Activated CD4-positive, CD25-positive, alpha-beta regulatory T cell treated with anti-CD3 and anti-CD28 coated beads, Interleukin-2, amount 50 U/mL, for 24 hours (primary cell): ENCODE measurements at places on chromosomes 5 and 9.

DNA sequence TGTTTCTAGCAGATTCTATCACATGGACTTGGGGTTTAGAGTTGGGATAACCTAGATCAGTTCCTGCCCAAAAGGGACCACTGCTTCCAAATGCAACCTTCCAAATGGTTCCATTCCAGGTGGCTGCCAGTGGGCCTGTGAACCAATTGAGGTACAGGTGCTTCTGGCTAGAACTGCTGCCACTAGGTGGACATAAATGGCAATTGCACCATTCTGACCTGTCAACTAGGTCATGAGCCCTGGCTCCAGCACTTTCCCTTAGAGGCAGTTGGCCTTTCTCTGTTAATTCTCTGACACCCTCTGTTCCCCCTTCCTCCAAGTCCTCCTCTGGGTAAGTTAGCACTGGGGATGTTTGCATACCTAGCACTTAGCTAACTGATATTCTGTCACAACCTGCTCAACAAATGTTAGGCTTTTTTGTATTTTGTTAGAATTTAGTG, 16.6 kb upstream of the HEMGN start:
- ATAC-seq = peak; percentile 84

GRCh38 chr9:74362423-74362822, 134.7 kb upstream of the RORB start:
- no peak for ATAC-seq

- no peak for ATAC-seq
Observed at GRCh38 chr5:98929710-98930298, 997 bp upstream of the CHD1 start.

GRCh38 chr9:124527781-124528180, 20.6 kb upstream of the NR5A1 start:
- ATAC-seq = no peak

GRCh38 chr5:142277796-142278195, 47.0 kb downstream of the SPRY4 start:
- no peak for ATAC-seq

DNA sequence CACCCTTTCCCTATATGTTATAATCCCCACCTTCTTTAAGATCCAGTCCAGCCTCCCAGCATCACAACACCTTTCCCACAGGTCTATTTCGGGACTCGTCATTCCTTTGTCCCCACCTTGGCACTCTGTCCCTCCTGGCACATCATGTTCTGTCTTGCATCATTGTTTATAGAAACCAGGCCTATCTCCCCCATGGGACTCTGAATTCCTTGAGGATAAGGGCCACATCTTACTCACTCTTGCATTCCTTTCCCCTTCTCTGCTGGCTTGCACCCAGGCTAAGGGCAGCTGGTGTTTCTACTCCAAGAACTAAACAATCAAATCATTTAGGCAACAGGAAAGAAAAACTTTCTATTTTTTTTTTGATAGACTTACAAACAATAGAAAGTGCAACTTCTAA, 205.7 kb downstream of the AGTPBP1 start:
- no peak for ATAC-seq

GRCh38 chr5:37835380-37835973, 4.4 kb downstream of the GDNF start:
- no peak for ATAC-seq

DNA sequence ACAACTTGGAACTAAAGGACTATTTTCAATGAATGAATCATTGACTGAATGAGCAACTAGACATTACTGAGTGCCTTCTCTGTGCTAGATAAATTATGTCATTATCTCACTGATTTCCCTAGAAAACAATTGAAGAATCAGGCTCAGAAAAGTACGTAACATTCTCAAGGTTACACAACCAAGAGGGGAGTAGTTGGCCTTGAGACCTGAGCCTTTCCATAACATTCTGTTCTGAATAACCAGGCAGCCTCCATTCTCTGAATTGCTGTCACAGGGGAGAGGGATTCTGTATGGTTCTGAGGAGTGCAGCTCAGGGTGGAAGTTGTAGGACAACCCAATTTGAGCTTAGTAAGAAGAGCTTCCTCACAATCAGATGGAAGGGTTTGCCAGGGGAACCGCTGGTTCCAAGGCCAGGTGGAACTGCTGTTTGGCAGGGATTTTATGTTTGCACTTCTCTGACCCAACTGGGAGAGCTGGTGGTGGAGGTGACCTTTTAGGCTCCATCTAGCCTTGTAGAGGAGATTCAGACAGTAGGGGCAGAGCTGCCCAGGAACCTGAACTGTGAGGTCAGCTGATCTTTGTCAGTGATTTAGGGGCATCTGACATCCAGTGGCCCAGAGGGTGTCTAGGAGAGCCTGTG, 16.3 kb downstream of the POLR1E start:
- no peak for ATAC-seq

GRCh38 chr5:66851306-66851705, 255.1 kb downstream of the MAST4 start:
- ATAC-seq = no peak

DNA sequence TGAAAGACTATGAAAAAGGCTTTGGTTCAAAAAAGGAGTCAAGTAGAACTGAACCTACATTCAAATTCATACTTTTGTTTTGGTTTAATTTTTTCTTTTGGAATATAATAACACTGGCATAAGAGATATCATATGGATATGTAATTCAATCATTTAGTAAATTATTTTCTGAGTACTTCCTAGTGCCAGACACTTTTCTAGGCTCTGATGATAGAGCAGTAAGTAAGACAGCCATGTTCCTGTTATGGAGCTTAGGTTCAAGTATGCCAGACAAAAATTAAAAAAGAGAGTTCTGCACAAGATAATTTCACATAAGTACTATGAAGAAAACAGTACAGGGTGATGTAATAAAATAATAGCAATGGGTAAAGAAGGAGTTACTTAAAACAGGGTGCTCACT, 1074.0 kb downstream of the PTPRD start:
- no peak for ATAC-seq

DNA sequence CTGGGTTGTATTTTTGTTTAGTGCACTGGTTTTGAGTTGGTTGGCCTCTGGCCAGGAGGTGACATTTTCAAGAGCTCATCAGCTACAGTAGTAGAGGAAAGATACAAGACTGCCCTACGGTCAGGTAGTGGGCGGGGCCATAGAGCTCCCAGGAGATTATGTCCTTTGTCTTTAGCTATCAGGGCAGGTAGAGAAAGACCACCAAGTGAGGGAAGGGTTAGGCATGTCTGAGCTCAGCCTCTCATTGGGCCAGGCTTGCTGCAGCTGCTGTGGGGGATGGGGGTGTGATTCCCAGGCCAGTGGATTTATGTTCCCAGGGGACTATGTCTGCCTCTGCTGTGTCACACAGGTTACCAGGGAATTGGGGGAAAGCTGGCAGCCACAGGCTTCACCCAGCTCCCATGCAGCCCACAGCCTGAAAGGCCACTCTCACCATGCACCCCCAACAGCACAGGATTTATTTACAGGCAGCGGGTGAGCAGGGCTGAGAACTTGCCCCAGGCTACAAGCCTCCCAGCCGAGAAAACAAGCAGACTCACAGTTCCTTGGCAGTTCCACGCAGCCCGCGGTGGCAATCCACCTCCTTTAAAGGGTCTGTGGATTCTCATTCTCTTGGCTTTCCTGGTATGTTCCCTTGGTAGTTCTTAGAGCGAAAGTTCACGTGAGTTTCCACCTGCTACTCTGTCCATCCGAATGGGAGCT, 37.5 kb upstream of the BOD1 start:
- no peak for ATAC-seq

- ATAC-seq = no peak
Observed at GRCh38 chr5:35129276-35129675, 81.5 kb upstream of the AGXT2 start.

DNA sequence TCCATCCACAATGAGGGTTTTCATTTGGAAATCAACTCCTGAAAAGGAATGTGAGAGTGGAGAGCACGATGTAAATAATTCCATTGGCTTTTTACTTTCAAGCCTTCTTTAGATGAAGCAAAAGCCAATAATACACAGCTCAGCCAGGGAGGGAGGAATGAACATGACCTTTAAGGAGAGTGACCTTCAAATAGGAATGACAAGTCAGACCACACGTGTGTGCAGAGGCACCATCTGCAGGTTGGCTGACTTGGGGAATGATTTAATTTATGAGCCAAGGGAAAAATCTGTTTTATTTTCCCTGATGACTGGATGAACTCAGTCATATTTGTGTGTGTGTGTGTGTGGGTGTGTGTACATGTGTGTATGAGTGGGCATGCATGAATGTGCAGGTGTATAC, 64.5 kb downstream of the RASEF start:
- no peak for ATAC-seq

GRCh38 chr5:10293907-10294662, 13.6 kb downstream of the CMBL start:
- no peak for ATAC-seq

- no peak for ATAC-seq
Observed at GRCh38 chr9:34332076-34332964, 3.0 kb downstream of the NUDT2 start.

DNA sequence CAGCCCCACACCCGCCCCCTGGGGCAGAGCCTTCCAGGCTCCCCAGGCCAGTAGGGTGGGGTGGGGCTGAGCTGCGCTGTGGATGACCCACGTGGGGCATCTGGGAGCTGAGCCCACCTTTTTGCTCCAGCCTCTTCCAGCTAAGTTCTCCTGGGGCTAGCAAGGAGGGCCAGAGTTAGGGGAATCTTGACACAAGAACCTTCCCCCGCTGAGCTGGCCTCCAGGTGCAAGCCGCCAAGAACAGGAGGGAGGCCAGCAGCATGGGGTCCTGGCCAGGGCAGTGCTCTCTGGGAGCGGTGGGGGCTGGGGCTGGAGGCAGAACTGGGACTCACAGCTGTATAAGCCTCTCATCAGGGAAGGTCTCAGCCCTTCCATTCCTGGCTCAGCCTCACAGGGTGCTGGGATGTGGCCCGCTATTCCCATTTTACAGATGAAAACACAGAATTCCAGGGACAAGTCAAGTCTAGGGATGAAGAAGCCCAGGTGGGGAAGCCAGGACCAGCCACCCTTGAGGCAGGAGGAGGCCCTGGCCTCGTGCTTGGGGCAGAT, 21.5 kb downstream of the SARDH start:
- ATAC-seq = no peak

DNA sequence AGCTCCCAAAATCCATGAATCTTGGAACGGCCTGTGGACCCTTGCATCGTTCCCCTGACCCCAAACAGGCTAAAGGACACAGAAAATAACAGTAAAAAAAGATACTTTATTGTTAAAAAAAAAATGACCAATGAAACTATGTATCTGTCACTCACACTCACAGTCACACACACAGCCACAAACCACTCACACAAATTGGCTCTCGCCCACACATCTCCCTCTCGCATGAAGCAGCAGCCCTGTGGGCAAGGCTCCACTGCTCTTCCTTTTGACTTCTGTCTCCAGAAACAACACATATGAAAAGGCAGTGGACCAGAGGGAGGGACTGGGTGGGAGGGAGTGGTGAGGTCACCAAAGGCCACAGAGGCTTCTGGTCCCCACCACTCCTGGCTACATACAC, 56.6 kb downstream of the SLC36A1 start:
- ATAC-seq = no peak

DNA sequence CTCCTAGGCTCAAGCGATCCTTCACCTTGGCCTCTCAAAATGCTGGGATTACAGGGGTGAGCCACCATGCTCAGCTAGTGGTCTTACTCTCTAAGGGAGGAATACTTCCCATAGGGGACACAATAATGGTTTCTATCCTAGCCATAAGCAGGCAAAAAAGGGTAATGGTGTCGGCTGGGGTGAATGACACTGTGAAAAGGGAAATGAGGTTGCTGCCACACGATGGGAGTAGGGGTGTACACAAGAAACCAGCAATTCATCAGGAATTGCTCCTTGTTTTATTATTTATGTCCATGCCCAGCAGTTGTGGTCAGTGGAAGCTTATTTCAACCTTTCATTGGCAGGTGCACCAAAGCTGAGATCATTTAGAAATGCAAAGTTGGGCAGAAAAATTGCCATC, 70.3 kb upstream of the ZFR start:
- ATAC-seq = no peak

DNA sequence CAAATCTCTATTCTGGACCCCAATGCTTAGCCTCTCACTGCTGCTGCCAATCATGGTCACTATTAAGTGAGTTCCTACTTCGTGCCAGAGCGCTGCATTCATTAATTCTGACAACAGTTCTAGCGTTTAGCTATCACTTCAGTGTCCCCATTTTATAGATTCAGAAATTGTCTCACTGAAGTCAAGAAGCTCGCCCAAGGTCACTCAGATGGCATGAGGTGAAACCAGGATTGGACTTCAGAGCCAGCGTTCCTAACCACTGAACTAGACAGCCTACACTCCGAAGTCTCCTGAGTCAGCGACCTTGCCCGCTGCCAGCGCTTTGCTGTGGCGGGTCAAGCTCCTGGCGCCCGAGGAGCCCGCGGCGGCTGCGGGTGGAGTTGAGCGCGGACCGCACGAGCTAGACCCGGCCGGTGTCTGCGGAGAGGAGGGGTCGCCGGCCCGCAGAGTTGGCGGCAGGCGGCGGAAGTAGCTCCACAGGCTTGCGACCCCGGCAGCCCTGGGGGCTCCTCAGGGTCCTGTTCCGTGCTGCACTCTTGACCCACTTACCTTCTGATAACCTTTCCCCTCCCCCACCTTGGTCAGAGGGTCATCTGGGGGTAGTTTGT, 2.1 kb upstream of the GABRB2 start:
- no peak for ATAC-seq

DNA sequence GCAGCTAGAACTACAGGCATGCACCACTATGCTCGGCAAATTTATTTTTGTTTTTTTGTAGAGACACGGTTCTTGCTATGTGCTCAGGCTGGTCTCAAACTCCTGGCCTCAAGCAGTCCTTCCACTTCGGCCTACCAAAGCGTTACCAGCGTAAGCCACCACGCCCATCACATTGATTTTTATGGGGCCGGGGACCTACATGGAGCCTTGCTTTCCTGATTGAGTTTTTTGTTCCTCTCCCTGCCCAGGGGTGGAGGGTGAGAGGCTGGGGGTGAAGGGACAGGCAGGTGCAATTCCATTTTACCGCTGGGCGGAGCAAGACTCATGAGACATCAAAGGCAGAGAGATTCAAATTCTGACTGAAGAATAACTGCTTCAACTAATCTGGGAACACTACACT, 1.9 kb downstream of the ALDH1B1 start:
- no peak for ATAC-seq

- ATAC-seq = no peak
Observed at GRCh38 chr5:166341740-166342337, 1949.6 kb upstream of the WWC1 start.

GRCh38 chr5:35319333-35320002, 89.2 kb upstream of the PRLR start:
- peak; percentile 74 for ATAC-seq

DNA sequence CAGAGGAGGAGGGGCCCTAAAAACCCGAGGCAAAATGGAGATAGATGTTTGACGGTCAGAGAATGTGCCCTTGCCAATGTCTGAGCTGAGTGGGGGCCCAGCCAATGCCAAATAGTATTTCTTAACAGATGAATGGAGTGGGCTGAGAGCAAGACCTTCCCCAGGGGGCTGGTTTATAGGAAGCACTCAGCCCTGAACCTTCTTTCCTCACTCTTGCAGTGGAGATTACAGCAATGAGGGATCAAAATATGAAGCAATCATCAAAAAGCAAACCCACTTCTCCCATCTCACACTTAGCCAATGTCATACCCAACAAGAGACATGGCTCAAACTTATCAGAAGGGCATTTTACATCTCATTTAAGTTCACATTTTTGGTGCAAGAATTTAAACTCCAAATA, 350.3 kb downstream of the GADD45G start:
- no peak for ATAC-seq
